ENCODE measurements at places on chromosomes 7 and 10.

- DNase-seq: no peak
Observed at GRCh38 chr7:37391791-37392672, 56.6 kb downstream of the ELMO1 start.

DNA sequence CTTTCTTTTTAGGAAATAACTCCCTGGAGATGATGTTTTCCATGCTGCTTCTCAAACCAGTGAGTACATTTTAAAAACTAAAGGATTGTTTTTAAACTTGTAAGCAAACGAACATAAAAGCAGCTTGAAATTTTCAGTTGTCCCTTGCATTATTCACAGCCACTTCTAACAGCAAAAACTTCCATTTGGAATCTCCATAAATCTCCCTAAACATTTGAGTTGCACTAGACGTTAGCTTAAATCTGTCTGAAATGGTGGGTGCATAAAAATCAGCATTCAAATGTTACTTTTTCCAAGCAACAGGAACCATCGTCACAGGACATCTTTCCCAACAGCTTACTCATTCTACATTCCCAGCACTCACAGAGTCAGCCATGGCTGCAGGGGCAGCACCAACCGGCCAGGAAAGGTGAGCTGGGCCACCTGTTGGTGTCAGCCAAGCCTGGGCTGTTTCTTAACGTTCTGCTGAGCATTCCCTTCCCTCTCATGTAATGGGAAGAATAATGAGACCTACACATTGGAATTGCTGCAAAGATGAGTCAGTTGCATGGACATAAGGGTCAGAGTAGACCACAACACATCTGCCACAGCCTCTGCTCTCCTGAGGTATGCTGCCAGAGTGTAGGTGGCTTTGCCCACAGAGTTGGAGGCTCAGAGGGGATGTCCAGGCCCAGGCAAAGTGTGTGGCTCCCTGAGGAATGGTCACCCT, 163.2 kb downstream of the TNS3 start:
- DNase-seq: no peak

DNA sequence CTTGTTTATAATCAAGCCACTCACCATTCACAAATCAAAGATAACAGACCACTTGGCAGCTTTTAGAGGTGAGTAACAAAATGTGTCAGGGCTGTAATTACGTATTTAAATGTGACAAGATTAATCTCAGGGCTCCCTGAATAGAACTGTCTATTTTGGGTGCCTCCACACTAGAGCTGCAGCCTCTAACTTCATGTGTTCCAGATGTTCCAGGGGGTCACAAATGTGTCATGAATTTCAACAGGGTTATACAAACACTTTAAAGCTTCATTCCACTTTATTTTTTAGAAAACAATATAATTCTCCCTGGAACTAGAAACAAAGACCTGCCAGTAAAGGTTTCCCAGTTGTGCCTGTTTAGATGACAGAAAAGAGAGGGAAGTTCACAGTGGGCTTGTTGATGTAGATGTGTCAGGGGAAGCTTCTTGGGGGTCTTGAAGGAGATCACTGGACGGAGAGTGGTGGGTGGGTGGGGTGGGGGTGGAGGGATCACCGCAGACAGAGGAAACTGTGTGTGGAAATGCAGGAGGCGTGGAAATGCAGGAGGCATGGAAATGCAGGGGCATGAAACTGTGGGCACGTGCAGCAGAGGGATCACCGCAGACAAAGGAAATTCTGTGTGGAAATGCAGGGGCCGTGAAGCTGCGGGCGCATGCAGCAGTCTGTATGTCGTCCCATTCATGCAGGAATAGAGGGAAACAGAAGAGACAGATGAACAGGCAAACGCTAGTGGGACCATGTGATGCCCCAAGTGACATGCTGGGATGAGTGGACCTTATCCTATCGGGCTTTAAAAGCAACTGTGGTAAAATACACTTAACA, 42.0 kb upstream of the TRIL start:
- no peak for DNase-seq

GRCh38 chr10:13347043-13347499, 1.0 kb downstream of the SEPHS1 start:
- DNase-seq: no peak

- no peak for DNase-seq
Observed at GRCh38 chr7:17274551-17275245, 23.8 kb upstream of the AHR start.

DNA sequence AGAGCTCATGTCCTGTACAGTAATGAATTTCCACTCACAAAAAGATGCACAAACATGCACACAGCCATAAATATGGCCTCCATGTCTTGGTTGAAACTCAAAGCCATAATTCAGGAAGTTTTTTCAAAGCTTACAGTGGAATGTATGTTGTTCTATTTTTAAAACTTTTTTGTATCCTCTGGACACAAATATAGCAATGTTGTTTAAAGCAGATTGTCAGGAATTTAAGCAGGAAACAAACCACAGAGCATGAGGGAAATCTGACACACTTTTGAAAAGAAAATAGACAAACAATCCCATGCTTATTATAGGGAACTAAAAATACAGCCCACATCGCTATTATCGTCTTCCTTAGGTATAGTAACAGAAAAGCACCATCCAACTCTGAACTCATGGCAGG, 21.5 kb downstream of the LRRN3 start:
- no peak for DNase-seq

- no peak for DNase-seq
Observed at GRCh38 chr7:6092953-6093354, 61.8 kb downstream of the ANKRD61 start.

DNA sequence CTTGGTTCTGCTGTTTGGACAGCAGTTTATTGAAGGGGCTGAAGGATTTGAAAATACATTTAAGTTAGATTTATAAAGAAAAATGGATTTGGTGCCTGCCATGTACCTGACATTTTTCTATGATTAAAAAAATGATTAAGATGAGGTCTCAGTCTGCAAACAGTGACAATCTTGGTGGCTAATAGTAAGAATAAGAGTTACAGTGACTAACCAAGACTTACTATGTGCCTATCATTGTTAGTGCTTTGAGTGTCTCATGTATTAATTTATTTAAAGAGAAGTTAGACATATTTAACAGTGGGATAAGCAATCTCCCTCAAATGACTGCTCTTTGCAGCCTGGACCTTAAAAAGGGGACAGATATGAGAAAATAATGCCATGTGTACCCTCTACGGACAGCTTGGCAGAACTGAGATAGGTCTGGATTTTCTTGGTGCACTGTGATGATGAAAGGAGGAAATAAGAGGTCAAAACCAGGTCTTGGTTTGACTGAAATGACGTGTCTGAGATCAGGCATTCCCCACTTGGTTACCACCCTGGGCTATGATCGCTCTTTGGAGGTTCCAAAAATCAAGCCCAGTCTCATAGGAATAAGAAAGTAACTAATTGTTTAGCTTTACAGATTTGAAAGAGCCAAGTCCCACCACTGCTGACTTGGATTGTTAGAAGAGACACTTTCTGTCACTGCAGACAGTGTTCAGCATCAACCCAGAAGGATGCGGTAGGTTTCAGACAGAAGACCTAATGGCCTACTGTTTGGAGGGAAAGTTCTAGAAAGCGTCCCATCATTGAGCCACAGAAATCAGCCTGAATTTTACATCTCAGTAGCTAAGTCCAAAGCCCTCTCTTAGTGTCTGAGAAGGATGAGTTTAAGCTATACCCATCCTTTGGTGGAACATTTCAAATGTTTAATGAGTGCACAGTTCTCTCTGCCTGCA, 2.1 kb downstream of the CASP7 start:
- DNase-seq: no peak

DNA sequence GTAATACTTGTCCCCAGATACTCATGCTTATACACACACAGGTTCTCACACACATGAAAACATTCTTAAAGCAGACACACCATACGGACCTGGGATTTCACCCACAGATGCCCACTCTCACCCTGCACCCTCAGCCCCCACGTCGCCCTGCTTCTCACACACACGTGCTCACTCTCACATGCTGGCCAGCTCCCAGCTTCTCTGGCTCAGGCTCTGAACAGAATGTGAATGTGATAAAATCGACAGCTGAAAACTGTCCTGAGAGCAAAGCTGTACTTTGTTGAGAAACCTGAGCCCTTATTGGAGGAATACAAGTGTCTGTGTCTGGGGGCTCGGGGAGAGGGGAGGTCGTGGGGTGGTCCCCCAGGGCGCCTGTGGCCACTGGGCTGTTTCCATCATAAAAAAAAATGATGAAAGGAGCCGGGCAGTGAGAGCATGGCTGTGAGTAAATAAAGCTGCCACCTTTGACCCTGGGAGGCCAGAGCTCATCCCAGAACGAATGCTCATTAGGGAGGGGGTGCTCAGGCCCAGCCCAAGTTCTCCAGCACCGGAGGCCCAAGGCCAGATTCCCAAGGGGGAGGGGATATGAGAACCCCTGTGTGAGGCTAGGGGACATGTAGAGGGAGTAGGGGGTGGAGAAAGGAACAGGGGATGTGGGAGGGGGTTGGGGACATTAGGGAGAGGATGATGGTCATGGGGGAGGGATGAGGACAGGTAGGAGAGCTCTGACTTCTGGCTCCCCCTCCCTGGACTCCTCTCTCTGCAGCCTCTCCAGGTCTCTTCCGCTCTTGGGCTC, 18.1 kb upstream of the TLX1 start:
- no peak for DNase-seq

- no peak for DNase-seq
Observed at GRCh38 chr7:106840342-106840741, 24.7 kb upstream of the PIK3CG start.

- no peak for DNase-seq
Observed at GRCh38 chr7:149791-150636, 42.4 kb upstream of the FAM20C start.

DNA sequence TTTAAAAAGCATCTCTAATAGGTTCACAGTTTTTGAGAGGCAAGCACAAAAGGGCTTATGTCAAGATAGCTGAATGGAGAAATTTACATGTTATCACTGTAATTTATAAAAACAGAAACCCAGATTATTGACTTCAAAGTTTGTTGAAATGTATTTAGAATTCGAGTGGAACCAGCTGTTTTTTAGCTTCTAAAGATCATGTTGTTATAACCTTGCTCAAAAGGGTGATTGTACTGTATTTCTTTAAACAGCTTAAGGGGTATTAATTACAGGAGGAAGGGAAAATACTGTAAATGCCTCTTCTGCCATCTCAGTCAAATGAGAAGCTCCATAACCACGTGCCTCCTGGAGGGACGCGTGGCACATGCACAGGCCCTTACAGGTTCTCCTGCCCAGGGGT, 156.2 kb upstream of the MGMT start:
- DNase-seq: no peak

GRCh38 chr10:1737222-1738061, at the start of gene ADARB2:
TSS of gene ADARB2 (minus strand) at chr10:1737525.
- DNase-seq: no peak

DNA sequence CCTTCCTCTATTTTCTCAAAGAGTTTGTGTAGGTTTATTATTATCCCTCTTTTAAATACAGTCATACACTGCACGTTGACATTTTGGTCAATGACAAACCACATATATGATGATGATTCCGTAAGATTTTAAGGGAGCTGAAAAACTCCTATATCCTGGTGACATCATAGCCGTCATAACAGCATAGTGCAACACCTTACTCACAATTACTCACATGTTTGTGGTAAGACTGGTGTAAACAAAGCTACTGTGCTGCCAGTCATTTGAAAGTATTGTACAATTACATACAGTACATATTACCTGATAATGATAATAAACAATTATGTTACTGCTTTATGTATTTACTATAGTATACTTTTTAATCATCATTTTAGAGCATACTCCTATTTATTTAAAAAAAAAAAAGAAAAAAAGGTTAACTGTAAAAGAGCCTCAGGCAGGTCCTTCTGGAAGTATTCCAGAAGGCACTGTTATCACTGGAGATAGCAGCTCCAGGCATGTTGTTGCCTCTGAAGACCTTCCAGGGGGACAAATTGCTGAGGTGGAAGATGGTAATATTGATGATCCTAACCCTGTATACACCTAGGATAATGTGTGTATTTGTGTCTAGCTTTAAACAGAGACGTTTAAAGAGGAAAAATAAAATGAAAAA, 123.3 kb upstream of the CDK1 start:
- DNase-seq: no peak

DNA sequence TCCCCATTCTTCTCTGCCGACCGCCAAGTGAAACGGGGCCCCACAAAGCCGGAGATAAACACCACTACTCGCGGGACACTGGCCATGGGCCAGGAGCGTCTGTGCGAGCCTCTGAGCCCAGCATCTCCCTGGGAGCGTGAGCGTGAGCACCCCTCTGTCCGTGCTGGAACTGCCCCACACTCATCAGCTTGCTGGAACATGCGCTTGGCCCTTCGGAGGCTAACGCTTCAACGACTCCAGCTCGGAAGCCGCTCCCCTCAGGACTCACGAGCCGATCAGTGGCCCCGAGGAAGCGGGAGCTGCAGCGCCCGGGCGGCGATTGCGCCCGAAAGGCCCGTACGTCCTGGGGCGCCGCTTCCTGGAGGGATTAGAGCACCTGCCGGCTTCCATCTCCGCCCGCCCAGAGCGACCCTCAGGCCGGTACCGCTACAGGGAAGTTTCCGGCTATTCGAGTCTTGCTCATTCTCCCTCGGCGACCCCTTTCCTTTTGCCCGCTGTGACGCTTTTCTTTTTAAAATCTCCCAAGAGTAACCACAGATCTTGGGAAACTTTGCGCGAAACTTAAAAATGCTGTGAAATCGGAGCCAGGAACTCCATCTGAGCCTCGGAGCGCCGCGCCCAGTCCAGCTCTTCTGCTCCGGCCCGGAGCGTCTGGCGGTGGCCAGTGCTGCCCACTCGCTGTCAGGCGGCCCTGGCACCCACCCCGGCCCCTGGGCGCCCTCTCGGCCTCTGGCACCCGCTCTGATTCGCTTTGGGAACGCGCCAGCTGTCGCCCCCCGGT, 1.0 kb downstream of the TLL2 start:
- peak; percentile 28 for DNase-seq

DNA sequence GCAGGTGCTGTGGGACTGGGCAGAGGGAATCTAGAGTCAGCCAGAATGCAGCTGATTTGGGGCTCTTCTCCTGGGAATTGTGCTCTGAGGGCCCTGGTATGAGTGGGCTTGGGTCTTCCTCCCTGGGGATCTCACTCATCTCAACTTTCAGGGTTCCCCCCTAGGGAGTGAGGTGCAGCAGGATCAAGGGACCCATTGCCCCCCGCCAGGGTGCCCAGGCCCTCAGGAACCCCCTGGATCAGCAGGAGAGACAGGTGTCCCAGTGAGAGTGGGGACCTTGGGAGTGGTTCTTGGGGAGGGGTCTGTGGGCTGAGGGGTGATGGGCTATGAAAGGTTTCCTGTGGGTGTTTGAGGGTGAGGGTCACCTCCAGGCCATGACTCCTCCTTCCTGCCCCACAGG, 17.6 kb upstream of the VOPP1 start:
- no peak for DNase-seq

DNA sequence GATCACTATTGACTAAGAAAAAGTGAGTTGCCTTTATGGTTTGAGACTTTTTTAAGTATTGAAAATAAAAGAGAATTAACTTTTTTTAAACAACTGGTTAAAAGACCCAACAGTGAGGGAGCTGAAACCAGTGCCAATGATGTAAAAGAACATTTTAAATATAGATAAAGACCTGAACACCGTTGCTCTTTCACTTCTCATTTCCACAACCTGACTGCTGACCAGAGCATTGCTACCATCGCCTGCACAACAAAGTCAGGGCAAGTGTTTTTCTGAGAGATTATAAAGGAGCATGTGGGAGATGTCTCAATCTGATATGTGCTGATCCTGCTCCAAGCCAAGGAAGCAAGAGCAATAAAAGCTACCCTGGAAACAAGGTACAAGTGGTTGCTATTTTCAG, 34.7 kb downstream of the IMMP2L start:
- DNase-seq: no peak

- no peak for DNase-seq
Observed at GRCh38 chr10:113879691-113880090, 25.2 kb downstream of the NHLRC2 start.

- DNase-seq: no peak
Observed at GRCh38 chr7:128240696-128241386, at the start of gene LEP. TSS of gene LEP (plus strand) at chr7:128241278. CDS start at chr7:128252019, 10,741 bp downstream.
